Stimulated activated CD8-positive, alpha-beta memory T cell treated with anti-CD3 and anti-CD28 coated beads, Interleukin-4, amount 100 ng/mL, for 48 hours (primary cell): ENCODE measurements at places on chromosomes 6 and 20.
A peak's percentile ranks its signal among the peaks of the same experiment; 100 is the strongest.

DNA sequence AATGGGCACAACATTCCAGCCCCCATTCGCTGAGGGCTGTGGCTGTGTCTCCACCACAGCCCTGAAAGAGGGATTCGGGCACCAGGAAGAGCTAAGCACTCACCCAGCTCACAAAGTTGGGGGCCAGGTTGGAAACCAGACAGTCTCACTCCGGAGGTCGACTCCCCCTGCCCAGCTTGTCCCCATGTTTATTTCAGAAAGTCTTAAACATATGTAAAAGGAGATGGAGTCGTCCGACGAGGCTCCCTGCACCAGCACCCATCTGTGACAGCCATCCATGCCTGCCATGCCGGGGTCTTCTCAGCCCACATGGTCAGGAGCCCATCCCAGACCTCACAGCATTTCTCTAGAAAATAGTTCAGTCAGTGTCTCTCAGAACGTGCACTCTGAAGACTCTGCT, 63.6 kb upstream of the STX16 start:
- DNase-seq: no peak

DNA sequence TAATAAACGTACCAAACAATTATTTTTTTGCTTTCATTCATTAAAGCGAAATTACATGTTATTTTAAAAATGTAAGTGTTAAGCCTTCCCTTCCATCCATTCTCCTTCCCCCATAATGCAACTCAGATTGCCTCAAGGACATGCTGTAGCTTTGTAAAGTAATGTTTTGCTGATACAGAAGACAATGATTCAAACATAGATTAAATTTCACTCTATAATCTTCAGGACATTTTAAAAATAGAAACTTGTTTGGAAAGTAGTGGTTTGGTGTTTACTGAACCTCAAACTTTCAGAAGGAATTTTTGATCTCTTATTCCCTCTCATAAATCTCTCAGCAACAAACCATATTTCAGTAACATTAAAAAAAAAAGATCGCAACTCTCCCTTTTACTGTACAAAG, 350.9 kb upstream of the HSF2 start:
- DNase-seq: no peak

GRCh38 chr6:4319981-4320683, 184.8 kb upstream of the ECI2 start:
- no peak for DNase-seq

- DNase-seq: no peak
These were observed 433.7 kb upstream of the RGS17 start for GRCh38 chr6:153564803-153565202.

- DNase-seq: no peak
These were observed 736.9 kb downstream of the QKI start for GRCh38 chr6:164151161-164152120.

DNA sequence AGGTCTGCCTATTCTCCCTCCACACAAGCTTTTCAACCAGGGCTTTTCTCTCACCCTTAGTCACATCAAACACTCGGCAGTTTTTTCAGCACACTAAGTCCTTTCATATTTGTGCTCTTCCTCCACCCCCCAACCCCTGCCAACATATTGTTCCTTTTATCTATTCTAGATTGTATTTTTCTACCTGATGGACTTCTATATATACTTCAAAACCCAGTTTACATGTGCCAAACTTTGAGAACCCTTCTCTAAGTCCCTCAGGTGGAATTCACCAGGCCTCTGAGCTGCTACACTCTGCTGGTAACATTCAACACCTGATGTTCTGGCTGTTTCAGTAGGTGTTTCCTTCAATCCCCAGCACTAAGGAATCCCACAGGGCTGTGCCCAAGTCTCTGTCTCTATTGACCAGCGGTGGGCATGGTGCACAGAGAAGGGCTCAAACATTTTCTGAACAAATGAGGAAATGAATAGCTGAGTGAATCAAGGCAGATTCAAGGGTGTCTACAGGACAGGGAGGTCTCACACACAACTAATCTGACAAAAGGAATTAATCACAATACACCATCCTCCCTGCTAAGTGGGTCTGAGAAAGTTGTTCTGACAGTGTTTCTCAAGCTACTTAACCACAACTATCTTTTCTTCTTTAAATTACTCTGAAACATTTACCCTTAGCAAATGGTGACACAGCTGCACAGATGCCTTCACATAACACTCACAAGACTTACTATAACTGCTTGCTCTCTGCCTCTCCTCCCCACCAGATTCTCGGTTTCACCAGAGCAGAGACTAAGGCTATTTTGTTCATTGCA, 166.5 kb downstream of the TSHZ2 start:
- DNase-seq: no peak

DNA sequence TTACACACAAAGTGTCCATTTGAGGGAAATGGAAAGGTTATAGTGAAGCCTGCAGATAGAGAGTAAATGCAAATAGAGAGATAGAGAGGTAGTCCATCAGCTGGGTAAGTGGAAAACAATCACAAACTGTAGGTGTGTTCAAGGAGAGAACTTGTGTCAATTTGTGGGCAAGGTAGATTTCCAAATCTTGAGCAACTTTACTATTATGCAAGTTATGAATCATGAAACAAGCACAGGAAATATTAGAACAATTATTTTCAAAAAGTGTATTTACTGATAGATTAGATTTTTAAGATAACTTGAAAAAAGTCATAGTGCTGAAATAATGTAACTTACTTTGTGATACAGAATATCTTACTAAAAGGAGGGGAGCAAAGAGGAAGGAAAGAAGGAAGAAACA, 792.9 kb downstream of the EYS start:
- DNase-seq: no peak

GRCh38 chr6:44735630-44735963, 348.1 kb downstream of the CDC5L start:
- peak; percentile 46 for DNase-seq

DNA sequence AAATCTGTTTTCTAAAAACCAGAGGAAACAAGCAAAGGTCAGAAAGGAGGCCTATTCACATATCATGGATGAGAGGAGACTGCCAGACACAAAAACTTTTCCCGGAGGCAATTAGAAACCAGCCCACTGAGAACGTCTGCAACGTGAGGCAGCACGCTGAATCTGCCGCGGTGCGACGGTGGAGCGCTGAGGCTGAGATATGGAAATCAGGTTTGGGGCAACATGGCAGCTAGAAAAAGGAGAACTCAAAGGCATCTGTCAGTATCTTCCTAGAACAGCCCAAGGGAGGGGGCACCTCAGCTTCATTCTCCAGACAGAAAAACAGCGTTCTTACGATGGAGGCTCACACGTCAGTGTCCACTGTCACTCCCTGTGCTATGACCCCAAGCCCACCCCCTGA, 5.2 kb downstream of the PRELID3B start:
- DNase-seq: no peak
